ENCODE measurements at places on chromosomes 4 and X.

DNA sequence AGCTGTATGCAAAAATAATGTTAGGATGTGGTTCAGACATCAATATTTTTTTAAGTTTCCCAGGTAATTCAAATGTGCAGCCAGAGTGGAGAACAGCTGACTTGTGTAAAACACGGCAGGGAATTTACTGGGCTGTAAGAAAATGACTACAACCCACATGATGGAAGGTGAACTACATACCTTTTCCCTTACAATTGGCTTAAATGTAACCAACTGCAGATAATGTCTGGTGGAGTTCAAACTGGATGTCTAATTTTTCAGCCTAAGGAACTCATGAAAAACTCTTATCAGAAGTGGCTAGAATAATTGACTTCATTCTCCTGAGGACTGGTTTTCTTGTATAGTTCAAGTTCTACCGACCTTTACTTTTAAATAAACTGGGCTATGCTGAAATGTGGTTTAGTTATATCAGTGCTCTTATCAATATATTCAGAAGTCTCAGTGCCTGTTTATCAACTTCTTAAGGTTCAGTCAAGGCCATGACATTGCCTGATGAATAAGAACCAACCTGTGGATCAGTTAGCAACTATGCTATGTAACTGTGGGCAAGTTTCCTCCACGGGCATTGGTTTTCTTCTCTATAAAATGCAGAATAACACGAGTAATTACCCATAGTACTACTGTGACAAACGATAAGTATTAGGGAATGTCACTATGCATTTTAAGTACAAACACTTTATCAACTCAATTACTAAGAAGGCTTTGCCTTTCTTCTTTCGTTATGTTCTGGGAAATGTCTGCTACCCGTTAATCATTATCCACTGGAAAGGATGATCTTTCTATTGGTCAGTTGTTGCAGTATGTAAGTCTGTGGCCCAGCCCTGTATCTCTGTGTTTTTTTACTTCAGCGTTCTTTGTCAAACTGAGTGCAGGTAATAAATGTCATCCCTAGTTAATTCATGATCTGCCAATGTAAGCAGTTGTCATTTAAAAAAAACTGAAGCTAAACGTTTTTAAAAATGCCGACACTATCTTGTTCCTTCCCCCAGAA, 181.6 kb downstream of the PCDH7 start:
- DNase-seq = no peak

- DNase-seq = no peak
Observed at GRCh38 chrX:102840871-102841705, 96.0 kb upstream of the RAB40AL start.

- DNase-seq = no peak
Observed at GRCh38 chrX:101417981-101418841, 10.2 kb downstream of the HNRNPH2 start.

DNA sequence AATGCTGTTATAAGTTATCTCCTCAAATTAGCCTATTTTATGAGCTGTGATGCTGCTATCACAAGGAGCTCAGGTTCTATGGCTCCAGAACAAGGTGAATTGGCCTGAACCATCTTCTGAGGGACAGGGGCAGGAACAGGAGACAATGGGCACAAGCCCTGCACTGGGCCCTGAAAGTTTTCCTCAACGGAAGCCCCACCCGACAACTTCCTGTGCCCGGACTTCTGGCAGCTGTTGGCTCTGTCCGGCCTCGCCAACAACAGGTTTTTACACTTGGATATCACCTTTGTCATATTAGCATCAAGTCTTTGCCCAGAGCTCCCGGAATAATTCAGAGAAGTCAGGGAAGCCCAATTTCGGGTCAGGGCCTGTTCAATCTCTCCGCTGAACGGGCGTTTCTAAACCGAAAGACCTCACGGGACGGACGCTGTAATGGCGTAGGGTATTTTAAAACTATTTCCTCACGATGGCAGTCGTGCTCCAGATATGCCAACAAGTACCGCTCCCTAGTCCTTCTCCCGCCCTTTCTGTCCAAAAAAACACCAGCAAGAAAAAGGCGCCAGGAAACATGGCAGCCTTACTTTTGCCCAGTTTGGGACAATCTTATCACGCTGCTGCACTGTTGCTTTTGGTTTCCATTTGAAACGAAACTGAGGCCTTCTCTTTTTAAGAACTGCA, 201.0 kb upstream of the STK26 start:
- DNase-seq = peak; percentile 16

- no peak for DNase-seq
Observed at GRCh38 chr4:52606726-52607125, 52.4 kb downstream of the USP46 start.

DNA sequence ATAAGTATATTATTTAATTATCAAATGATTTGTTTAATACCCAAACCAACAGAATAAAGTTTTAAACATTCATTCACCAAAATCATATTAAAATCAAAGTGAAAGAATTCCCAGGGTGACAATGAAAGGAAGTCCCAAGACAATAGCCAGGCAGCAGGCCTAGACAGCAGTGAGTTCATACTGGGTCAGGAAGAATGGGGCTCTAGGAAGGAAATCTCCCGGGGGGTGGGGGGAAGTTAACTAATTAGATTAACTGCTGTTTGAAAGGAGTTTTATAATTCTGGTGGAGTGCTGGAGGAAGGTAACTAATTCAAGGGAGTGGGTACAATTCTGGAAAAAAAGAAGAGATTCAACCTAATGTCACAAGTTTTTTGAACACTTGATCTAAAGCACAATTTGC, 104.1 kb downstream of the ZAR1 start:
- DNase-seq = no peak

GRCh38 chr4:13733817-13734216, 106.3 kb upstream of the BOD1L1 start:
- no peak for DNase-seq

- no peak for DNase-seq
Observed at GRCh38 chr4:158771776-158772175, 3.0 kb downstream of the FNIP2 start.

- no peak for DNase-seq
Observed at GRCh38 chr4:89166971-89167475, 55.7 kb downstream of the TIGD2 start.

DNA sequence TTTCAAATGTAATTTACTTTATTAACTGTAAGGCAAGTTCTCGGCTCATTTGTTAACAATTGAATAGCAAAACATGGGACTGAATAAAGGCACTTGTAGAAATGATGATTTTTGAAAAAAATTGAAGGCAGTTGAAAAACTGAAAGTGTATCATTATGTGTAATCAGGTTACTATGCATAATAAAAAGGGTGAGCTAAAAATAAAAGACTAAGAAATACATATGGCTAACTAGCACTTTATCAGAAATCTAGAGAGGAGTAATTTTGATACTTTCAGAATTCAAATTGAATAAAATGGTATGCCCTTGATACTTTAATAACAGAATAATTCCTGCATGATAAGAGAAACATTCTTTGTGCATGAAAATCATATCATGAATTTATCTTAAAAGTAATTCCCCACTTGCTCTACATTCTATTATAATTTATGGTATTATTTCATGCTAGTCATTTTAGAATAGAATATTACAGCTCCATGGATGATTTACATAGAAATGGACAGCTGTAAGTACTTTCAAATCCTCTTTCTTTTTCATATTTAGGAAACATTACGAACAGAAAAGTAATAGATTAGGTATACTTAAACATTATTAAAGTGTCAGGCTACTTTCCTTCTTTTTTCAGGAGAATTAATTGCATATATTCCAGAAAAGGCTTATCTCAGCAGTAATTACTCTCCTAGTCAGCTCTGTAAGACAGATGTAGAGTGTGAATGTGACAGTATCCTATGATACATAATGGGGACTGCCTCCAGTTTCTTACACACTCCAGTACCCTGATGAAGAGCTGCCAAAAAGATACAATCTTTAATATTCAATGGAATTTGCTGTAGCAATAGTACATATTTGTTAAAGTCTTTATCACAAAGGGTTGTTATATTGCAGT, 697.3 kb downstream of the CCSER1 start:
- no peak for DNase-seq

DNA sequence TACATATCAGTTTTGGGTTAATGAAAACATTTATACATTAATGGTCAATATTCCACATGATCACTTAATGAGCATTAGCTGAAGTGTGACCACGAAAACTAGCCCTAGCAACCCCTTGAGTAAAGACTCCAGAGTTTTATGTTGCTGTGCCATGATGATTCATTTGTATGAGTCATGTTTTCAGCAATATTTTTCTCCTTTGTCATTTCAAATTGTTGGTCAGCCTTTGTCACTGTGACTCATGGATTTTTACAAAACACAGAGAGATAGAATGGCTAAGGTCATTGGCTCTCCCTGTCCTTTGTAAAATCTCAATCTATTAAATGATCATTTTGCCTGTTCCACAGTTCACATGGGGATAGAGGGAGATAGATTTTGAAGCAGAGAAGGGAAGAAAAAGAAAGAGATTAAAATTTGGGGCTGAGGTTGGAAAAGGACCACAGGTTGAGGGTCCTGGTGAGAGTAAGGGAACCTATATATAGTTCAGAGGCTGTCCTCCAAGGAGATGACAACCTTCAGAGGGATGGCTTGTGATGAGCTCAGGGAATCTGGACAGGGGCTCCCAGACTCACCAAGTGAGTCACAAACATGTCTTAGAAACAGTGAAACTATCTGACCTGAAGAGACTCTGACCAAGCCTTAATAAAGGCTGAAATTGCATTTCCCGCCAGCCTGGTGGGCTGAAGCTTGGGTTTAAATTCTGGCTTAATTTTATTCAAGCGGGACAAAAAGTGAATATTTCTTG, 25.6 kb downstream of the NR0B1 start:
- DNase-seq = peak; percentile 41

DNA sequence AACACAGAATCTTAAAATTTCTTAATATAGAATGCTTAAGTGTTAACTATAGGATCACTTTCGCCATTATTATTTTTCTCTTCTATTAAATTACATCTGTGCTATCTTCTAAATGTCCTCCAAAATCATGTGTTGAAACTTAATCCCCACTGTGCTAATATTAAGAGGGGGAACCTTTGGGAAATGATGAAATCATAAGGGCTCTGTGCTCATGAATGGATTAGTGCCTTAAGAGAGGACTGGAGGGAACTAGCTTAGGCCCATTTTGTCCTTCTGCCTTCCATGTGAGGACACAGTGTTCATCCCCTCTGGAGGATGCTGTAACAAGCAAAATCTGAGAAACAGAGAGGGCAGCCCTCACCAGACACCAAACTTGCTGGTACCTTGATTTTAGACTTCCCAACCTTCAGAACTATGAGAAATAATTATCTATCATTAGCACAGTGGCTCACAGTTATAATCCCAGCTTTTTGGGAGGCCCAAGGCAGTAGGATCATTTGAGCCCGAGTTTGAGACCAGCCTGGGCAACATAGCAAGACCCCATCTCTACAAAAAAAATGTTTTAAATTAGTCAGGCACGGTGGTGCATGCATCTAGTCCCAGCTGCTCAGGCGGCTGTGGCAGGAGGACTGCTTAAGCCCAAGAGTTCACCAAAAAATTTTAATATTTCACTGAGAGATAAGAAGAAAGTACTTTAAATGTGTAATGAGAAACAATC, 26.3 kb downstream of the KLHL8 start:
- no peak for DNase-seq

- no peak for DNase-seq
Observed at GRCh38 chrX:14529290-14529989, at the start of gene GLRA2. TSS of gene GLRA2 (plus strand) at chrX:14529536. CDS start at chrX:14530058, 522 bp downstream.

DNA sequence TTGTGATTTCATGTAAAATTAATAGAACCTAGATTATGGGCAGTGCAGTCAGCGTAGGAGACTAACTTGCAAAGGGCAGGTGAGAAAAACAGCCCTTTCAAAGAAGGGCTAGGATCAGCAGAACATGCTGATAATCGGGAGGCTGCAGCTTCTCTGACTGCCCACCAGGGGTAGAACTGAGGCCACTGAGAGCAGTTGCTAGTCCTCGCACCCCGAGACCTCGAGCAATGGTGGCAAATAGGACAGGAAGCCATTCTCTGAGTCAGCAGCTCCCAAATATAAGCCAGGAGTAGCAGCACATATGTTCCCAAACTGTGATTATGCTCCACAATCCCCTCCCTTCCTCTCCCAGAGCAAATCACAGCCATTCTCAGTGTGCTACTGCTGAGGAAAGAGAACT, 186.5 kb downstream of the MSL3 start:
- no peak for DNase-seq

GRCh38 chrX:37922928-37923327, 75.6 kb upstream of the DYNLT3 start:
- DNase-seq = no peak

GRCh38 chr4:1400831-1401408, 5.3 kb downstream of the NKX1-1 start:
- DNase-seq = no peak

DNA sequence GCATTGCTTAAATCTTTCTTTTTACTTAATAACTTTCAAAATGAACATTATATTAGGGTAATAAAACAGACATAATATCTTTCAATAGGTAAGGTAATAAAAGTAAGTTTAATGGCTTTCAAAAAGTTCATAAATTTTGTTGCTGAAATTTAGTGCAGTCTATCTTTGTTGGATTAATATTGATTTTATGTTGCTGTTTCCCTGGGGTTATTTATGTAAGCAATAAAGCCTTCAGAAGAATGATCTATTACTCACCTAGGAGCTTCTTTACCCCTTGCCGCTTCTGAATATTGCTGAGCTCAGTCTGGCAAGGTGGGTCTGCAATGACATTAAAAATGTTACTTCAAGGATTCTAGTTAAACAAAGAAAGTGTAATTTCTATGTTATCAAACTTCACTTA, 492.6 kb downstream of the SPOCK3 start:
- no peak for DNase-seq

DNA sequence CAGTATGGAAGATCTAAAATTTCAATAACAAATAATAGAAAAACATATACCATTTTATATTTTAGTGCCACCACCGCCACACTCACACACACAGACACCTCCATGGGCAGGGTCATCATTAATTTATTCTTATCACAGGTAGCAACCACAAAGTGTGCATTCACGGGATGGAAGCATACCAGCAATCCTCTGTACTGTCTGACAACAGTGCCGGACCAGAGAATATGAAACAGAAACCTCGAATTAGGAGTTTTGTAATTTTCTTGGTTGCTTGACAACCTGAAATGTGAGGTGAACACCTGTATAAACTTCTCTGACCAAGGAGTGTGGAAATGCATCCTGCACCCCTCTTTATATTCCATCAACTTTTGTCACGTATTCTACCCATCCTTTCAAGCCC, 213.9 kb upstream of the KCNIP4 start:
- DNase-seq = no peak

GRCh38 chrX:109264878-109265277, 217.0 kb downstream of the GUCY2F start:
- no peak for DNase-seq

DNA sequence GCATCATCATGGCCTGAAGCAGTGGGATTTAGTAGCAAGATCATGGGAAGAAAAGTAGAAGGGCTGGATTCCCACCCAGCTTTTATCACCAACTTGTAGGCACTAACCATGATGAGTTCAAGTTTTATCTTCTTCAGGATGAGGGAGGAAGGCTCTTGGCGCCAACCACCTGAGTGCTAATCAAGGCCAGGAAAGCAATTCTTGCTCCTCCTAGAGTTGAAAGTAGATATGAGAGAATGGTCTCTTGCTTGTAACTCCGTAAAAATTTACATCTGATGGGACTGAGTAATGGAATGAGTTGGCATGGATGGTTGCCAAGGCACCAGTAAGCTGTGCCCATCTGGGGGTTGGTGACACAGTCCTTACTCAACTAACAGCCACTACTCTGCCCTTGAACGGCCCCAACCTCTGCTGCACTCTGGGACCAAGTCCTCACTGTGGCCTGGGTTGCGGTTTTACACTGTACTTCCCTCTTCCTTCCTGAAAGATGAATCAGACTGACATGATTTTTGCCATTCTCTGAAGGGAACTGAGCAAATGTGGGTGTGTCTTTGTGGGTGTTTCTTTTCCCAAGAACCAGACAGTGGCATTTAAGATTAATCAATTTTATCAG, 39.4 kb upstream of the NDP start:
- peak; percentile 81 for DNase-seq

GRCh38 chr4:149553959-149554520, 261.6 kb downstream of the IQCM start:
- no peak for DNase-seq

Data from hematopoietic multipotent progenitor cell (in vitro differentiated cells).